ENCODE measurements at places on chromosomes 12 and 14.

- DNase-seq, result no peak
Observed at GRCh38 chr14:93454224-93454623, 23.5 kb downstream of the UNC79 start.

GRCh38 chr12:9344541-9344940 is 136.3 kb upstream of the PZP start:
- DNase-seq, result no peak

DNA sequence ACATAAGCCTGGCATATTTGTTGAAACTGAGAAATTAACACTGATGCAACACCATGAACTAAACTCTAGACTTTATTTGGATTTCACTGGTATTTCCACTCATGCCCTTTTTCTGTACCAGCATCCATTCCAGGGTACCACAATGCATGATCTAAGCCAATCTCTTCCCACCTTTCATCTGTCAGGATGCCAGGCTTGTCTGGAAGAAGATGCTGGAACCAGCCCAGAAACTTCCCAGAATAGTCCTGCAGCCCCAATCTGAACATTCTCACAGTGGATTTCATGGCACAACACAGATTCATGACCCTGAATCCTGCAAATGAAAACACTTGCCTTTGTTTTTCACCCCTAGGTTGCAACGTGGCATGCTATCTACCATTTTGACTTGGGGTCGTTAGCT is 189.3 kb upstream of the LHX5 start:
- DNase-seq, result no peak

DNA sequence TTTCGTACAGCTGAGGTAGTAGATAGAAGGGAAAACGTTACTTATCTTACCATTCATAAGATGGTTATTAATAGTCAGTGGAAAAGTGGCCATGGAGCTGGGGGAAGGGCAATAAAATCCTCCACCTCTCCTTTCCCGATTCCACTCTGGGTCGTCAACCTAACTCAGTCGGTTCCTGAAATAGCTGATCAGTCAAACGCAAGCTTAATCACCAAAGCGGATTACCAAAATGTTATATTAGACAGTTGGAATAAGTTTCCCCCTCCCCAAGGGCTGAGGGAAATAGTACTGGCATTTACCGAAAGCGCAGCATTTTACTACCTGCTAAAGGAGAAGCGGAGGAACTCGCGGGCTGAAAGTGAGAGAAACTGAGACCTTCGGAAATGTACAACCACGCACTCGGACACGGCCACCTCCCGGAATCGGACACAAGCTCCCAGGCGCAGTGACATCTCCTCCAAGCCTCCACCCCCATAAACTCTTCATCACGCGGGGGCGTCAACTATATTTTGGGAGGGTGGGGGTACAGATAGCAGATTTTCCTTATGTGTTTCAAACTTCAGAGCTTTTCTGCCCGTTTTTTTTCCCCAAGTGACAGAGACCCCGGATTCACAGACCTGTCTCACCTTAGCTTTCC is 1.2 kb downstream of the PPM1H start:
- DNase-seq, result no peak

GRCh38 chr14:102500713-102501112 is 8.9 kb downstream of the ANKRD9 start:
- no peak for DNase-seq

GRCh38 chr12:19707948-19708409 is 268.7 kb downstream of the AEBP2 start:
- no peak for DNase-seq

GRCh38 chr14:58098507-58098906 is 53.5 kb downstream of the ARMH4 start:
- no peak for DNase-seq

DNA sequence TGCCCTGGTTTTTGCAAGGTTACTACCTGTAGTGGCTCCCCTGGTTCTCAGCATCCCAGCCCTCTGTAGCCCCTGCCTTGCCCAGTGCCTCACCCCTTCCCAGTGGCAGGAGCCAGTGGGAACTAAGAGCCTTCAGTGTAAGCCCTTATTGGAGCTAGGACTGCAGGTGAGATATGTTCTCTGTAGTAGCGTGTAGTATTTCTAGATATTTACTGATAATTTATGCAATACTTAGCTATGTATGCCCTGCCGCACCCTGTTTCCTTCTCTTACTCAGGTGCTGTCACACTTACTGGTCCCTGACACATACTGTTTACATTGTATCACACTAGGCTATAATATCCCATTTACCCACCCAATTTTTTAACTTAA is 3.6 kb downstream of the BMAL2 start:
- DNase-seq, result no peak

DNA sequence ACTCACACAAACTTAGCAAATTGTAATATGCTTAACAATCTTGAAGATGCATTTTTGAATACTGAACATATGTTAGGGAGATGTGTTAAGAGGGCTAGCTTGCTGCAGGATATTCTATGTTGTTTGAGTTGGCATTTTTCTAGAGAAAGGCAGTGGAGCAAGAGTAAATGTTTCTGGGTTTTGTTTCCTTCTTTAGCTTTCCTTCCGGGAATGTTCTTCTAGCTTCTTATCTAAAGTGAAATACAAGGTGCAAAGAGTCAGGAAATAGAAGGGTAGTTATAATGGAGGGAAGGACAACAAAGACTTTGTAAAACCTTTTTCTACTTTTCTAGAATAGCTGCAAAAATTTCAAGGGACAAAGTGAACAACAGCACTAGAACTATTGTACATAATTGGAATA is 77.6 kb upstream of the KCNH3 start:
- DNase-seq, result no peak

GRCh38 chr12:26275313-26276131 is 80.1 kb downstream of the SSPN start:
- DNase-seq, result no peak

- DNase-seq, result no peak
Observed at GRCh38 chr12:52645982-52646381, 6.0 kb downstream of the KRT2 start.

DNA sequence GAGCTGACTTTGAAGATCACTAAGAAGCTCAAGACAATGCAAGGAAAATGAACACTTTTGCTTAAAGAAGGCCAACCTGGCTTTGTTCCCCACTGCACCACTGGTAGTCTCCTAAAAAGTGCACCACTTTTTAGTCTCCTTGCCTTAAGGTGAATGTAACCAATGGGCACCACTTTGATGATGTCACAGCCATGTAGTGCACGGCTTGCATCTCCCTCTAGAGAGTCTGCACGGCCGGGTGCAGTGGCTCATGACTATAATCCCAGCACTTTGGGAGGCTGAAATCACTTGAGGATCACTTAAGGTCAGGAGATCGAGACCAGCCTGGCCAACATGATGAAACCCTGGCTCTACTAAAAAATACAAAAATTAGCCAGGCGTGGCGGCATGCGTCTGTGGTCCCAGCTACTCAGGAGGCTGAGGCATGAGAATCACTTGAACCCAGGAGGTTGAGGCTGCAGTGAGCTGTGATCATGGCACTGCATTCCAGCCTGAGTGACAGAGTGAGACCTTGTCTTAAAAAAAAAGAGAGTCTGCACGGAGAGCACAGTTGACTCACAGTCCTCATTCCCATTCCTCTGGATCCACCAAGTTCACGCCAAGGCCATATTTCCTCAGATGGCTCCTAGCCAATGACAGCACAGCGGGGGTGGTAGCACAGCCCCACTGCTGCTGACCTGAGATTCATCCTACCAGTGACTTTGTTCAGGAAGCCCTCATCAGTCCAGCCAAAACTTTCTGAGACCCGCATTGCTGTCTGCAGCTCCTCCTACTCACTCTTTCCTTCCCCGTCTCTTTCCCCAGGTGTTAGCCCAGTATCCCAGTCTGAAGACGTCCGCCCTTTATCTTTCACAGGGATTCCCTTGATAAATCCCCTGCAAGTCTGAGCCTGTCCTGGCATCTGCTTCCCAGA is 16.5 kb upstream of the IFT81 start:
- no peak for DNase-seq

GRCh38 chr12:69671597-69671996 is 27.5 kb downstream of the BEST3 start:
- DNase-seq, result no peak

GRCh38 chr12:3523728-3524127 is 32.7 kb downstream of the PRMT8 start:
- DNase-seq, result no peak

- no peak for DNase-seq
Observed at GRCh38 chr12:46908936-46909635, 83.3 kb upstream of the SLC38A4 start.

DNA sequence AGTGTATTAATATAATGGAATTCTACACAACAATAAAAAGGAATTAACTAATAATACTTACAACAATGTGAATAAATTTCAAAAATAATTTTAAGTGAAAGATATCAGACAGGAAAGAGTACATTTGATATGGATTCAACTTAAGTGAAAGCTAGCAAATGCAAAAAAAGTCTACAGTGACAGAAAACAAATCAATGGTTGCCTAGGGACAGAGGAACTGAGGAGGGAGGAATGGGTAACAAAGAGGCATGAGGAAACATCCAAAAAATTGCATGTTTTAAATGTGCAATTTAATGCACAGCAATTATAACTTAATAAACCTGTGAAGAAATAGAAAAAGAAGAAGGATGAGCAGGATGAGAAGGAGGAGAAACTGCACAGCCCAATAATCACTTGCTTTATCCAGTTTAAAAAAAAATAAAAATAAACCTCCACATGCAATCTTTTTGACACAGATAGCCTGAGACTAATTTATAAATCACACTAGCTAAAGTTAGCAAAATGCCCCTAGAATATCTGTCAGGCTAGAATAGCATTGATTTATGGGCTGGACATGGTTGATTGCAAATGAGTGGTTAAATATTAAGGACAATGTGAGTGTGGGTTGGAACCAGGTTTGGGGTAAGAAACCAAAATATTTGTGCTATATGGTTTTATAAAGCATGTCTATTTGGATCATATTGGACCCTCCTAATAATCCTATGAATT is 1089.1 kb downstream of the TRHDE start:
- DNase-seq, result no peak

GRCh38 chr14:81263777-81264410 is 43.1 kb upstream of the GTF2A1 start:
- DNase-seq, result no peak

GRCh38 chr14:100589760-100590469 is 2.7 kb upstream of the BEGAIN start:
- DNase-seq, result no peak

- no peak for DNase-seq
Observed at GRCh38 chr14:85528080-85528896, 1.7 kb upstream of the FLRT2 start.

DNA sequence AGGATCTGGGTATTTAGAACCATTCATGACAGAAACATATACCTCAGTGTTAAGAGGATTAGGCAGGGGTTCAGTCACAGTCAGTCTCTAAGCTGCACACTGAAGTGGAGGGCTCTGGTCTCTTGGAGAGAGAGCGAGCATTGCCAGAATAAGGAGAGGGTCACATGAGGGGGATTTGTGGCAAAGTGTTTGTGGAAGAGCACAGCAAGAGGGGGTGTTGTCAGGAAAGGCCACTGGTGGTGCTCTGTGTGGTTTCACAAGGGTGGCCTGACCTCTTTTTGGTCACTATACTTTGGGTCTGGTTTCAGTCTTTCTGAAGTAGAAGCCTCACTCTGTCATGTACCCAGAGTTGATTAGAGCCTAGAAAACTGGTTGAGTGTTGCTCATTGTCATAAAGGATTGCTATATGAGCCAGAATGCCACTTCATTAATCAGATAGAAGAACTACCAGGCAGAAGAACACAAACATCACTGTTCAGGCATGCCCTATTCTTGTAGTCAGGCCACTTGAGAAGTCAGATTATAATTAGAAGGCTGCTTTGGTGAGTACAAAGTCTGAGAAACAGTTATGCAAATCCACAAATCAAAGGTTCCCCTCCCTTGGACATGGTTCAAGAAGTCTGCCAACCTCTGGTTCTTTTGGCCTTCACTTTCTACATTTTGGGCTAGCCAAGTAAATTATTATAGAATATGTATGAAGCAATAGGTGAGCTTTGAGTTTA is 8.4 kb downstream of the TMEM19 start:
- no peak for DNase-seq

GRCh38 chr14:80987235-80988032 is 32.0 kb downstream of the TSHR start:
- no peak for DNase-seq

- DNase-seq, result no peak
Observed at GRCh38 chr12:122852336-122853275, 17.3 kb downstream of the HIP1R start.

DNA sequence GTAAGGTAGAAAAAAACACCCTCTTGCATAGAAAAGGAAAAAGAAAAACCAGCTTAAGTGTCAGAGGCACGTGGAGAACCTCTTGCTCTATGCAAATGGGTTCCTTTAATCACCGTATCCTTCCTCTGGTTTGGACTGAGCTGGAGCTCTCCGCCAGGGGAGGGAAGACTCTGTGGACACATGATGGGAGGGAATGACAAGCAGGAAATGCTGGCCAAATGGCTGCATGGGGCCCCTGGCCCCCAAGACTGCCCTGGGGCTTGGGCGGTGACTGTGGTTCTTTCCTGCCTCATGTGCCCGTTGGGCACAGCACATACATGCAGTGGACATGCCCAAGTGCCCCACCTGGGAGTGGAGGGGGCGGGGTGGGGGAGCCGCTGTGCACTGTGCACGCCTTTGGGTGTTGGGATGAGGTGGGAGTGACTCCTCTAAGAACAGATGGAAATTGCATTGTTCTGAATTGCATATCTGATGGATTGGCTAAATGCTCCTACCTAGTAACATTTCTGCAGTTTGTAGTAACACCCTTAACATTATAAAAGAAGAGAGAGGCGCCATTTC is 166.4 kb upstream of the AVPR1A start:
- peak; percentile 57 for DNase-seq

DNA sequence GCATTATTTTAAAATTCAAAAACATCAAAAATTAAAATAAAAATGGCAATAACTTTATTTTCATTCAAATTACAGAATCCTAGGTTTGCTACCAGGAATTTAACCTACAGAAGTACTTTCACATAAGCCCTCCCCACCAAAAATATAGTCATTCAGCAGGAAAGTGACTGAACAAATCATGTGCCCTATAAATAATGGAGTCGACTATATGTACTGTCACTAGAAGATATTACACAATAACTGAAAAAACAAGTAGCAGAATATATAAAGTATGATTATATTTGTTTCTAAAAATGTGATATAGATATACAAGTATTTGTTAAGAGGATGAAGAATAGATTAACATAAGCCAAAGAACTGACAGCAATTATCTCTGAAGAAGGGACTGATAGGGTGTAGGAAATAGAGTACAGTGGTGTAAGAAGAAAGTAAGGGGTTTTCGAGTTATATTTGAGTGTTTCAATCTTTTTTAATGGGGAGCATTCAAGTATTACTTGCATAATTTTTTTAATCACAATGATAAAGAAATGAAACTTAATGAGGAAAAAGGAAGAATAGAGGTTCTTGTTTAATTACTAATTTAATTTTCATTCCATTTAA is 7.9 kb downstream of the C2CD5 start:
- DNase-seq, result no peak

- DNase-seq, result no peak
Observed at GRCh38 chr14:99402285-99402648, 78.4 kb downstream of the SETD3 start.

- DNase-seq, result no peak
Observed at GRCh38 chr14:23485326-23485725, 15.8 kb downstream of the NGDN start.

DNA sequence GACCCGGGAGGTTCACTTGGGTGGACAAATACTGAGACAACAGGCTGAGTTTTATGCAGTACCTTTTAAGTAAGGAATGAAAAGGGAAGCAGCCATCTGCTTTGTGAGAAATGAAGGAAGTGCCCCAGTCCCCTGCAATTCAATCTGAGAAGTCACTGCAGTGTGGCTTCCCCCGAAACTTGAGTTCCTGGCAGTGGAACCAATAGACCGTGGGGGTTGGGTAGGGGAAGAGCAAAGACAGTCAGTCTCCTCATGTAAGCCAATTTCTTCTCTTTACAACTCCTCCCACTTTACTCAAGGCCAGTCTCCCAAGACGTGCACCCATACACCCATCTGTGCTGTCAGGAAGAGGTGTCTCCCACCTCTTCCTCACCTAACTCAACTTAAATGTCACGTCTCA is 206.5 kb downstream of the BCAT1 start:
- no peak for DNase-seq

Measured in upper lobe of left lung (tissue), 6 donors.